ENCODE measurements at places on chromosomes 12 and 14. TPM values are rescaled to one million over a fixed set of nuclear protein-coding genes. Genes with fewer than 3 reads are reported as not detected.

DNA sequence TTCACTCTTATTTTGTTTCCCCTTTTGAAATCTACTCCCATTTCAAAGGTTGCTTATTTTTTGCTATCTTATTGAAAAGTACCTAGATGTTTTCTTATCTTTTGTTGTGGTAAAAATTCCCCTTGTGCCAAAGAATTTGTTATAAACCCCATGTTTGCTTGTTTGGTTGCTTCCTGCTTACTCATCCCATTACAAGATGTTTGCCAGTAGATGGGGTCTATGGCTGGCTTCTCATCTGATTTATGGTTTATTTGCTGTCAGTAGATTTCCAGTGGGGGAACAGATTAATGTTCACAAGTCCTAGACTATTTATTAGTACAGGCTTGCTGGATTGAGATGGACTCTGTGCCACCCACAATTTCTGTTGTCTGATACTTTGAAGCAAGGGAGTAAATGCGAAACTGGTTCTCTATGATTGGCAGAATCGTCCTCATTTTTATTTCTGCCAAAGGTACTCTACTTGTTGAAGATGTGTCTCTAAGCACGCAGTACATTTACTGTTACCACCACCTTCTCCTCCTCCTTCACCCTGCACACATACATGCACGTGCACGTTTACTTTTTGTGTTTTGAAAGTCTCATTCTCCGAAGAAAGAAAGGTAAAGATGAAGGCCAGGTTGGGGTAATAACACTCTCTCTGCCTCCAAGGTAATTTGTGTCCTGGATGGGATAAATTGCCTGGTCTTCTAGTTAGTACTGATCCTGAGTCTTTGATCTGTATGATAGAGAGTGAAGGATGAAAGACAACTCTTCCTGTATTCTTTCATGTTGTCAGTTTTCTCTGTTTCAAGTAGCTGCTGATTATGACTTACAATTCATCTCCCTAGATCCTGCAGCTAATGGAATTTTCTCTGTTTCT lies 117.2 kb upstream of the ATP2B1 start:
- no peak for DNase-seq

- no peak for DNase-seq
Measured at GRCh38 chr14:76768671-76769500, 7.6 kb downstream of the VASH1 start.

DNA sequence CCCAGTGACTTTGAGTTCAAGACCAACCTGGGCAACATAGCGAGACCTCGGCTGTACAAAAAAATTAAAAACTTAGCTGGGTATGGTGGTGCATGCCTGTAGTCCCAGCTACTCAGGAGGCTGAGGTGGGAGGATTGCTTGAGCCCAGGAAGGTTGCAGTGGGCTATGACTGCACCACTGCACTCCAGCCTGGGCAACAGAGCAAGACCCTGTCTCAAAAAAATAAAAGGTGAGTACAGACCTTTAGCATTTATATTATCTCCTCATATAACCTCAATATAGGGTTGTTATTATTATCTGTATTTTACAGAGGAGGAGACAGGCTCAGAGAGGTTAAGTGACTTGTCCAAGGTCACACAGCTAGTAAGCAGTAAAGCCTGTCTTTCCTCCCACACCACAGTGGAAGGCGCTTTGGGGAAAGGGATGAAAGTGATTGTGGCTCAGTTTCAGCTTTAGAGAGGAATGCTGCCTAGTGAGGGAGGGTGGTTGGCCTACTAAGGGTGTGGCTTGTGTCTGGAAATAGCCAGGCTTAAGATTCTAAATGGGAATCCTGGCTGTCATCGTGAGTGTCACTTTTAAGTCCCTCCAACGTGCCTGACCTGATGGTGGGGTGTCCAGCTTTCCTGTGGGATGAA lies 7.2 kb downstream of the TPCN1 start:
- peak; percentile 88 for DNase-seq

GRCh38 chr12:7583471-7583870 lies 79.9 kb upstream of the CD163 start:
- DNase-seq = no peak

DNA sequence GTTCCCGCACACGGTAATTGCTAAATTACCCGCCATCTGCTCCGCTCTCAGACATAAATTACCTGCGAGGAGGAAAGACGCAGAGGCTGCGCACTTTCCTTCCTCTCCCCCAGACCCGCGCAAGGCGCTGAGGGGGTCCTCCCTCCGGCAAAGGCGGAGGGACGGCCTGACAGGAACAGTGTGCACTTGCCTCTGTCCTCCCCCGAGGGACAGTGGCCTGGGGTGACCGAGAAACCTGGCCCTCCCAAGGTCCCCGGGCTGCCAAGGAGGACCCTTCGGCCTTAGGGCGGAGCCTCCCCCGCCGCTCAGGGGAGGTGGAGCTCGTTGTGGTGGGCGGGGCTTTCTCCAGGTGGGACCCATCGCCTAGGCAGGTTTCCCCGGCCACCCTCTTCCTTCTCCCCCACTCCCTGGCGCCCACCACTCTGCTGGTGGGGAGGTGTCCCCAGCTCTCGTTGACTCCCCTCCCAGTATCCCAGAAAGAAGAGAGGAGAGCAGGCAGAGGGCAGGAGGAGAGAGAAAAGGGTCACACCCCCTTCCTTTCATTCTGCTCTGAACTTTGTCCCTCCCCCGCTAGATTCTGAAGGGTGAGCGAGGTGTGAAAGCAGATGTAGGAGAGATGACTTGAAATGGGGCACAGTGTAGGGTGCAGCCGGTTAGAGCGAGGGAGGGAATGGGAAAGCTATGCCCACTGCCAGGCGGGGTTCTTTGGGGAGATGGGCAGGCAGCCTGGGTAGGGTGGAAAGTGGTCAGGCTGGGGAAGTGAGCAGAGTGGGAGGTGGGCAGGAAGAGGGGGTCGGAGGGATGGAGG lies 11.4 kb upstream of the CALCOCO1 start:
- DNase-seq = no peak

GRCh38 chr14:60509438-60510253 lies 700 bp downstream of the SIX6 start:
- no peak for DNase-seq

- DNase-seq = no peak
Measured at GRCh38 chr12:126198516-126198915, 1133.3 kb downstream of the AACS start.

DNA sequence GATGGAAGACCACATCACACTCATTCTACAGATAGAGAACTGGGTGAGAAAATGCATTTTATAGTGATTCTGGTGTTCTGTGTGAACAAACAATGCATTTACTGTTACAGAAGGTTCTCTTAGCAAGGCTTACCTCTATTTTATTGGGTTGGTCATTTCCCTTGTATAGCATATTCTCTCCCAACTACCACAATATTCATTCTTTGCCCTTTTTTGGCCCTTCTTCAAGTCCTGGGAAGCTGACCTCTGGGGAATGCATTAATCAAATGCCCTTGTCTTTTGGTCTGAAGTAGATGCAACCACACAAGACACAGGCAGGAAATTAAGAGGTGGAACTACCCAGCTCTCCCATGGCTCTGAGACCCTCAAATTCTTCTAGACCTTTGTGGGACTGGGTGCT lies 19.5 kb downstream of the DCN start:
- DNase-seq = no peak

DNA sequence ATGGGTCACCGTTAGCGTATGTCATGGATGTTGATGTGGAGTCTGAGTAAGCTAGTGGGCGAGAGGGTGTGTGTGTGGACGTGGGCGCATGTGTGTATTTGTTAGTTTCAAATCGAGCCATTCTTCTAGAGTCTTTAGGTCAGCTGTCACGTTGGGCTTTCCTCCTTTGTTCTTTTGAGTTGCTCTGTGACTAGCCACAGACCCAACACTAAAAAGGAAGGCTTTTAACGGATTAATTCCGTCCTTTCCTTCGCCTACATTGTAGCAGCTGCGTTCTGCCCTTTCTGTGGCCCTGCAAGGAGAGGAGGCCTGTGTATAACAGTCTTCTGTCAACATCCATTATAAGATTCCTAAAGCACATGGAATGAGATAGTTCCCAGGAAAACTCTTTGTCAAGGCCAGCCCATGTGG lies 117.2 kb upstream of the DNM1L start:
- no peak for DNase-seq

GRCh38 chr12:132163041-132163910 lies 19.0 kb downstream of the NOC4L start:
- no peak for DNase-seq

- no peak for DNase-seq
Measured at GRCh38 chr14:37587131-37587803, 7.8 kb downstream of the FOXA1 start.

- no peak for DNase-seq
Measured at GRCh38 chr12:96606644-96607043, 117.3 kb downstream of the CFAP54 start.

GRCh38 chr14:68098834-68099233 lies 279.3 kb downstream of the RAD51B start:
- no peak for DNase-seq

GRCh38 chr14:73741386-73741875 lies 27.2 kb upstream of the PNMA1 start:
- DNase-seq = peak; percentile 52

GRCh38 chr12:63770375-63770774 lies 9.3 kb upstream of the RXYLT1 start:
- no peak for DNase-seq

DNA sequence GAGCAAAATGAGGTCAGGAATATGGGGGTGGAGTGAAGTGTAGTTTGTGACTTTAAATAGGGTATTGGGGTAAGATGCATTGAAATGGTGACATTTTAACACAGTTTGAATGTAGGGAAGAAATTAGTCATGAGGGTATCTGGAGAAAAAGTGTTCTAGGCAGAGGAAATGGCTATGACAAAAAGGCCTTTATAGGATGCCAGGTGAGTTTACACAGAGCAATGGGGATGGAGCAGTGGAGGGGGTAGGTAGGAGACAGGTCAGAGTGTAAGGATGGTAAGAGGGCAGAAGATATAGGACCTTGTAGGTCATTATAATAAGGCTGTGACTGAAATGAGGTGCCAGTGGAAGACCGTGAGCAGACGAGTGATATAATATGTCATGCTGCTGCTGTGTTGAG lies 30.4 kb downstream of the HEATR5A start:
- no peak for DNase-seq

DNA sequence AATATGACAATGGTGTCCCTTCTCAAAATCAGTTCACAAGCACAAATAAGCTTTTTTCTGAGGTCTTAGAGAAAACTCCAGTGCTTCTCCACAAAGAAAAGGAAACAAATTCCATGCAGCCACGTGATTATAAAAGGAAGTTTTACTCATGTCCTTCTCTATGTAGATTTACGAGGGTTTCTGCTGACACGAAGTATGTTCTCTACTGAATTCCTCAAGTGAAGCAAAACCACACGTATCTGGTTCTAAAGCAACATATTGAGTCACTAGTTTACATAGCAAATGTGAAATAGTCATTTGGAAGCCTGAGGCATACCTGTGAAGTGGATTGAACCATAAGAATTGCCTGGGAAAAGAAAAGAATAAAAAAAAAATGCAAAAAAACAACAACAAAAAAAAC lies 31.9 kb downstream of the BMP4 start:
- no peak for DNase-seq

GRCh38 chr14:99685151-99685591 lies 1.1 kb downstream of the CYP46A1 start:
- no peak for DNase-seq

GRCh38 chr12:102043928-102044327 lies 17.9 kb downstream of the WASHC3 start:
- DNase-seq = no peak

DNA sequence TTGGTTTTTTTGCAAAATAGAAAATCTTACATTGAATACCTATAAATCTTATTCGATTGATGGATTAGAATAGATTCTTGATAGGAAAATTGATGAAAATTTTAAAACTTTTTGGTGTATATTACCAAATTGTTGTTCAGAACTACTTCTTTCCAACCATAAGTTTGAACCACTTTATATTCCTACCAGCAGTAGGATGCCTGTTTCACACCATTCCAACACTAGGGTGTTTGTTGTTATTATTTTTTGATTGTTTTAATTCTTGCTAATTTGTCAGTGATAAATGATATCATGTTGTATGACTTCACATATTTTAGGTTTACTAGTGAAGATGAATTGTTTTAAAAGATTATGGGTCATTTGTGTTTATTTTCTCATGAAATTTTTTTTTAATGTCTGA lies 43.4 kb downstream of the UTP20 start:
- DNase-seq = no peak

DNA sequence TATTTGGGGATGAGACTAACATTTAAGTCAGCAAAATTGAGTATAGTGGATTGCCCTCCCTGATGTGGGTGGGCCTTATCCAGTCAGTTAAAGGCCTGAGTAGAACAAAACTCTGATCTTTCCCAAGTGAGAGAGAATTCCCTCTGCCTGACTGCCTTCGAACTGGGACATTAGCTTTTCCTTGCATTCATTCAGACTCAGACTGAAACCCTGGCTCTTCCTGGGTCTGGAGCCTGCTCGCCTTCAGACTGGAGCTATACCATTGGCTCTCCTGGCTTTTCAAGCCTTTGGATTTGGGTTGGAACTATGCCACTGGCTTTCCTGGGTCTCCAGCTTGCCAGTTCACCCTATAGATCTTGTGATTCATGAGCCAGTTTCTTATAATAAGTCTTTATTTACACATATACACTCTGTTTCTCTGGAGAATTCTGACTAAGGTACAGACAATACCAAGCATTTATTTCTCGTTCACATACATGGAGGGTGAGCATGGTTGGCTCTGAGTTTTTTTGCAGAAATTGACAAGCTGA lies 296.5 kb downstream of the ERC1 start:
- DNase-seq = no peak

DNA sequence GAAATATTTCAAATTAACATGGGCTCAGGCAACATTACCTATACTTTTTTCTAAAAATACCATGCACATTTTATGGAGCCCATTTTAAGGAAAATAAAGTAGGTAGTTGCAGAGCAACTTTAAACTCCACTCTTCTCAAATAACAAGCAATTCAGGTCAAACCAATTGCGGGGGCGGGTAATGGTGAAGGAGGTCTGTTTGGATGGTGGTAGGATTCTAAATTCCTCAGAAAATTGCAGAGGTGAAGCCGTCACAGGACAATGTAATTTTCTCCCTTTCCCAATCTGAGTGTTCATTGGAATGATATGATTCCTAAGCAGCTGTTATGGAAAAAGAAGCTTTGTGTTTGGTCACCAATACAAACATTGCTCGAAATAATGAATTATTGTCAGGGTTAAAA lies 11.6 kb downstream of the PKP2 start:
- DNase-seq = no peak

- DNase-seq = peak; percentile 23
Measured at GRCh38 chr12:118357257-118358007, 15.3 kb downstream of the TAOK3 start.

The NCOR2 gene
- 100.0 TPM for total RNA-seq

The KLRG1 gene
- total RNA-seq = 1.8 TPM

The GUCY2C gene
- not detected for total RNA-seq

The CNIH1 gene
- total RNA-seq = 138 TPM

The KRT81 gene
- total RNA-seq = not detected

The TAS2R10 gene
- not detected for total RNA-seq

The USP44 gene
- 0.38 TPM for total RNA-seq

The NELL2 gene
- total RNA-seq = not detected

The NOXRED1 gene
- total RNA-seq = not detected

The TAS2R8 gene
- total RNA-seq = not detected
